ENCODE measurements at places on chromosomes 5 and 9. TPM values are rescaled to one million over a fixed set of nuclear protein-coding genes. Genes with fewer than 3 reads are reported as not detected.

DNA sequence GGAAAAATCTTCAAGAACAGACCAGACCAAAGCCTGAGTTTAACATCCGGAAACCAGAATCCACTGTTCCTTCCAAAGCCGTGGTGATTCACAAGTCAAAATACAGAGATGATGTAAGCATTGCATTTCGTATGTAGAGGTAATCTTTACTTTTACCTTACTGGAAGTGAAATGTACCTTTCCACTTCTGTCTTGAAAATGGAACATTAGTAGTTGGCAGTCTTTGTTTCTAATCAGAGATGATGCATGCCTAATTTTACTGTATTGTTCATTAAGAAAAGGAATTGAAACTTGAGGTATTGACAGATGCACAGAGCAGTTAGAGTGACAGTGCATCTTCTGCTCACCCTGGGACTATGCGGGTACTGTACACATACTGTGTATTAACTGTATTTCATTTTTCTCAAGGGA is 34.6 kb downstream of the HABP4 start:
- DNase-seq = no peak
- no peak overlapping the region for H3K4me3 ChIP-seq
- peaks cover 4% of the 10 kb centered on the region for H3K36me3 ChIP-seq
- no peaks in the 10 kb centered on the region for H3K27me3 ChIP-seq
- H3K27ac ChIP-seq = no peak overlapping the region

The PCDHGA9 gene
- not detected for total RNA-seq

GRCh38 chr5:95620870-95621838 is 1.3 kb downstream of the GPR150 start:
- peak; percentile 43 for DNase-seq
- H3K4me1 ChIP-seq = peaks cover 35% of the 10 kb centered on the region
- peak overlapping the region; percentile 55 for H3K4me3 ChIP-seq

DNA sequence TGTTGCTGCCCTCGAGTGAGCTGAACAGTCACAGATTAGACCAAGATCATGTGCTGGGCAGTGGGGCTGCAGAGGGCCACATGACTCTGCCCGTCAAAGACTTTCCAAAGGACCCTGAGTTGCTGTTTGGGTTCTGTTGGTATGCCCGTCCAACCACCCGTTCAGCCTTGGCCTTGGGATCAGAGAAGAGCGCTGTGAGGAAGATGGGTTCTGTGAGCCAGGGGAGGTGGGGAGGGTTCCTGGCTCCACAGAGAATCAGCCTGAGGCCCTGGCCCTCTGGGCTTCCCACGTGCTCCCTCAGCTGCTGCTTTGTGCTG is 72.6 kb downstream of the RGS3 start:
- no peak for DNase-seq
- H3K27ac ChIP-seq = no peak overlapping the region
- no peak overlapping the region for H3K4me3 ChIP-seq
- H3K4me1 ChIP-seq = no peaks in the 10 kb centered on the region
- H3K36me3 ChIP-seq = peaks cover 18% of the 10 kb centered on the region

The SPATA31D3 gene
- not detected for total RNA-seq

The TBCA gene
- total RNA-seq = 237 TPM

DNA sequence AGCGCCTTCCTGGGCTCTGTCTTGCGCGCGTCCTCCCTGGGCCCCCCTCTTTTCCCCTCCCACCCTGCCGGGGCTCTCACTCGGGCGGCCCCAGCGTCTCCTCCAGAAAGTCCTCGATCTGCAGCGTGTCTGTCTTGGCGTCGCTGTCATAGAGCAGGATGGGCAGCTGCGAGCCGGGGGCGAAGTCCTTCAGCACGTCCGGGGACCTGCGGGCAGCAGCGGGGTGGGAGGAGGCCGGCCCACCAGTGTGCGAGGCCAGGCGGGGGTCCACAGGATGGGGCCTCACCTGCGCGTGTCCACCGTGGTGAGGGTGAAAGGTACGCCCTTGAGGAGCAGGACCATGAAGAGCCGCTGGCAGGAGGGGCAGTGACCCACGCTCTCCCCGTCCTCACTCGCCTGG is 1.0 kb downstream of the CLIC3 start:
- H3K27ac ChIP-seq = no peak overlapping the region
- no peaks in the 10 kb centered on the region for H3K36me3 ChIP-seq
- no peaks in the 10 kb centered on the region for H3K27me3 ChIP-seq
- no peak overlapping the region for H3K4me3 ChIP-seq

The LCN15 gene
- not detected for total RNA-seq

- H3K27ac ChIP-seq = no peak overlapping the region
- H3K27me3 ChIP-seq = no peaks in the 10 kb centered on the region
- no peak overlapping the region for H3K4me3 ChIP-seq
- no peak for DNase-seq
- H3K4me1 ChIP-seq = no peaks in the 10 kb centered on the region
Observed at GRCh38 chr9:134681061-134681661, 39.6 kb downstream of the COL5A1 start.

The FAM221B gene
- not detected for total RNA-seq

DNA sequence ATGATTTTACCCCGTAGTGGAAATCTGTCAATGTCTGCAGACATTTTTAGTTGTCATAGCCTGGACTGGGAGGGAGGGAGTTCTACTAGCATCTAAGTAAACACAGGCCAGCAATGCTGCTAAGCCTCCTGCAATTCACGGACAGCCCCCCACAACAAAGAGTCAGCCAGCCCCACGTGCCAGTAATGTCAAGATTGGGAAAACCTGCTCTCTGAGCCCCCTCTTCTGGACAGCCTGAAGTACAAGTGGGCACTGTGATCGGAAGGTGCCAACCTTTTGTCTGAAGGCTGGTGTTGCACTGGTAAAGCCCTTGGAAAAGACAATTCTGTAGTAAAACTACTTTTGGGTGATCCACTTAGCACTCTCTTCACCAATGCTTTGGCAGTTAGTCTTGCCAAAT is 154.5 kb downstream of the TARS1 start:
- H3K27ac ChIP-seq = no peak overlapping the region
- no peaks in the 10 kb centered on the region for H3K4me1 ChIP-seq
- H3K4me3 ChIP-seq = no peak overlapping the region
- H3K27me3 ChIP-seq = no peaks in the 10 kb centered on the region

The GFRA3 gene
- total RNA-seq = not detected

The FOXD4L4 gene
- 0.15 TPM for total RNA-seq

DNA sequence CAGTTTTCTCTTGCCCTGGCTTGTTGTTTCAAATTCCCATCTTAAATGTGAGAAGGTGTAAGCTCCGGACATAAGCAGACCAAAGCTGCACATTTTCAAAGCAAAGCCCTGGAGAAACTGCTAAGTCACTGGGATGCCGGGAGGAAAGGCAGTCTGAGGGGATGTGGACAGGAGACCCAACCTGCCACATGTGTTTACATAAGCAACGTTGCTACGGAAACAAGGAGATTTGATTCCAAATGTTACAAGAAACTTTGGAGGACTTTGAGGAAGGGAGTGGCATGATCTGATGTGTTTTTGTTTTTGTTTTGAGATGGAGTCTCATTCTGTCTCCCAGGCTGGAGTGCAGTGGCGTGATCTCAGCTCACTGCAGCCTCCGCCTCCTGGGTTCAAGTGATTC is 25.7 kb upstream of the INSYN2B start:
- H3K27ac ChIP-seq = no peak overlapping the region
- H3K4me1 ChIP-seq = no peaks in the 10 kb centered on the region
- no peak overlapping the region for H3K4me3 ChIP-seq
- H3K36me3 ChIP-seq = peaks cover 16% of the 10 kb centered on the region
- no peak for DNase-seq
- H3K27me3 ChIP-seq = no peaks in the 10 kb centered on the region

- no peaks in the 10 kb centered on the region for H3K4me1 ChIP-seq
- no peaks in the 10 kb centered on the region for H3K36me3 ChIP-seq
- no peak overlapping the region for H3K4me3 ChIP-seq
- H3K27me3 ChIP-seq = no peaks in the 10 kb centered on the region
Observed at GRCh38 chr5:135161221-135161620, 127.2 kb upstream of the PITX1 start.

DNA sequence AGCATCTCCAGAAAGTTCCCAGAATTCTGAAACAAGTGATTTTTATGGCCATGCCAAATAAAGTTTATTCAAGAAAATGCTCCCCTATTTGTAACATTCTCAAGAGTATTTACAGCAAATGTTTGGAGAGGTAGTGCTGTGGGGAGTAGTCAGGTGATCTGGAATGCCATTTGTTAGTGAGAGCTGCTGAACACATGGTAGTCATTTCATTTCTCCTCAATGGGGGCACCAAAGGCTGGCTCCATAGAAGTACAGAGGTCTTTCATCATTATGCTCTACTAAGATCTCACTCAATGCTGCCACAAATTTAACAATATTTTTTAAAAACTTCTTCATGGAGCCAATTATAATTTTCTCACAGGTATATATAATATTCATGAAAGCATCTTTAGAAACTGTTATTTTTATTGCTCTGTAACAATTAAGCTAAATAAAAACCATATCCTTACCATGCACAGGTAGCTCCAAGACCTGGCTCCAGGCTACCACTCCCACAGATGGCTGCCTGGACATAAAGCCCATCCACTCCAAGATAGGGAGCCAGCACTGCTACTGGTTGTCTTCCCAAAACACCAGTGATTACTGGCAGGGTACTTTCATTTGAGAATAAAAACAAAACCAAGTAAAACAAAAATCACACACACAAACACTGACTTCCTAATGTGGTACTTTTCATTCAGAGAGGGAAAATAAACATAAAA is 200.8 kb downstream of the PLK2 start:
- H3K27ac ChIP-seq = no peak overlapping the region
- DNase-seq = no peak
- no peaks in the 10 kb centered on the region for H3K27me3 ChIP-seq
- no peak overlapping the region for H3K4me3 ChIP-seq

The MARCOL gene
- not detected for total RNA-seq

DNA sequence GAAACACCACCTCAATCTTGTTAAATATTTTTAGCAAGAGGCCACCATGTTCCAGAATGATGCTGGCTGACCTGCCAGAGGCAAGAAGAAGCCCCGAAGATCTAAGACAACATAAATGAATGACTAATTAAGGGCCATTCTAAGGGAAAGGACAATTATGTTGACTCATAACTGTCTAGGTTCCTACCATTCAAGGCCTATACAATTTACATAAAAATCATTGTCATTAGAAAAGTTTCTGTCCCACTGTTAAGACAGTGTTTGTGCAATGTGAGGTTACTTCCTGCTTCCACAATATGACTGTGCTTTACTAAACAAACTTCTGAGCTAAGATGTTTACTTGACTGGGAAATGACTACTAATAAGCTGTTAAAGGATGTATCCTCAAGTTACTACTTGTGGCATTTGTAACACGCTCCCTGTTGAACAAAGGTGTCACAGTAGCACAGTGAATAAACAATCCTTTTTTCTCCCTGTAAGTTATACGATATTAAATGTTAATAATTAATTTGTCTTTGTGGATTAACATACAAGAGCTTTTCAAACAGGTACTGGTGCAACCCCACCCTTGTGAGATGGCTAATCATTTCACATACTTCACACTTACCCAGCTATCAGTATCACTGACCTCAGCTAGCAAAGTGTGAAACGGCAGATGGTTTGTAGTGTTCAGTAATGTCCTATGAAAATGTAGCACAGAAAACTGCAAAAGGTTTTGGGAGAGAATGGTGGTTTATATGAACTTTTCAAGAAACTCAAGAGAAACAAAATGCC is 195.8 kb downstream of the EFNA5 start:
- H3K27me3 ChIP-seq = no peaks in the 10 kb centered on the region
- peak overlapping the region; percentile 58 for H3K27ac ChIP-seq
- H3K4me3 ChIP-seq = no peak overlapping the region
- H3K36me3 ChIP-seq = no peaks in the 10 kb centered on the region
- DNase-seq = no peak

The RNF183 gene
- total RNA-seq = not detected

DNA sequence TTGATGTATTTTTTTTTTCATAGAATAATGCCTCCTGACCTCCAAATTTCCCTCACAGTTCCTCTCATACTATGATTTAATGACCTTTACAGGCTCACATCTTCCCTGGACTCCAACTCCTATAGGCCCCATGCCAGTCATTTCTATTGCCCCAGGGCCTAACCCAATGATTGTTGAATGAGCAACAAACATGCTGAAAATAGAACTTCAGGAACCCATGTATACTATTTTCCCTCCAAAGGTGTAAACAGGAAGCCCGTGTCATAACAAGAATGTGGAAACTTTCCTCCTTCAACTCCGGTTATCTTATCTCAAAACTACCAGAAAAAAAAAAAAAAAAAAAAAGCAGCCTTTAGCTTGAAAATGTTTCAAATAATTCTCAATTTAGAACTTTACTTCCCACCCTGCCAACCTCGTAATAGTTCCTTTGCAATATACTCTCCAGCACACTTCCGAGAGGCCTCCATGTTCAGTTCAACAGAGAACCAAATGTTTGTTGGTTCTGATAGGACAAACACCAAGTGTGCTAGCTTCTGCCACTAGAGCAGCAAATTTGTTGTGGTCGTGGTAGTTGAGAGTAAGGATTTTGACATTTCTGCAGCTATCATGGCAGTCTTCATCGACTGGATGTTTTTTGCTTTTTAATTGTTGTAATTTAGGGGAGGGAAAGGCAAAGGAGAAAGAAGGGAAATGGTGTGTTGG is 25.8 kb downstream of the TRPM6 start:
- DNase-seq = no peak
- H3K4me1 ChIP-seq = no peaks in the 10 kb centered on the region
- no peaks in the 10 kb centered on the region for H3K27me3 ChIP-seq

GRCh38 chr9:115230924-115231515 is 113.1 kb upstream of the TNC start:
- H3K27ac ChIP-seq = no peak overlapping the region
- H3K36me3 ChIP-seq = no peaks in the 10 kb centered on the region
- DNase-seq = no peak

DNA sequence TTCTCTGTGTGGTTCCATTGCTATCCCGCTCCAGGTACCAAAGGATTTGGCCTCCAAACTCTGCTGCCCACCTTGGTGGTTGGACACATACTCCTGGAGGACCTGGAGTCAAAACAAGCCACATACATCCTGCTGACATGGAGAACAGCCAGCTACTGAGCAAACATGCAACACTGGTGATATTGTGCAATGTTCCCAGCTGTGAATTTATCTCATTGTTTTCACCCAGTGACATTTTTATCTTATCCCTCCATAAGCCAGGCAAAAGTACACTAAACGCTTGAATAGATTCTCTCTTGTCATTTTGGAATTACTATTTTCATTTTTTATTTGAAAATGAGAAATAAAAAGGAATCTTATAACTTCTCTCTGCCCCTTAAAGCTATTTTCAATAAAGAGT is 11.1 kb upstream of the CTSL start:
- H3K4me3 ChIP-seq = no peak overlapping the region
- H3K4me1 ChIP-seq = peaks cover 6% of the 10 kb centered on the region
- no peaks in the 10 kb centered on the region for H3K27me3 ChIP-seq
- H3K36me3 ChIP-seq = no peaks in the 10 kb centered on the region
- DNase-seq = no peak

The SHROOM1 gene
- total RNA-seq = 1.6 TPM

DNA sequence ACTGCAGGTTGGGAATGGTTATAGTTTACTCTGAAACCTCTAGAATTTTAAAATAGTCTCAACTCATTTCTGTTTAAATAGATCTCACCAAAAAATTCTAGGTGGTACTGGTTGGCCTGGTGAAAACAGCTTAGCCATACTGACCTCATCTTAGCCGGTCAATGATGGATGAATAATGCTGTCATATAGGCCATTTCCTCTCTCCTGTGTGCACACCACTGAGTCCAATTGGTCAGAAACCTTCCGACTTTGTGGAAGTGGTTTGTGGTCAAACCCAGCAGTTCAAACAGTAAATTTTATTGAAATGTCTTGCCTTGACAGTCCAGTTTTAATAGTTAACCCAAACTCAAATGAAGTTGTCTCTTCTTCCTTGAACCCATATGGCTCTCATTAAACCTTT is 98.6 kb downstream of the GIN1 start:
- H3K36me3 ChIP-seq = no peaks in the 10 kb centered on the region
- H3K27ac ChIP-seq = no peak overlapping the region
- DNase-seq = no peak
- no peaks in the 10 kb centered on the region for H3K27me3 ChIP-seq
